ENCODE measurements at places on chromosomes 1 and 21.
A peak's percentile ranks its signal among the peaks of the same experiment; 100 is the strongest.

GRCh38 chr1:230517326-230517725 lies 91.2 kb upstream of the PGBD5 start:
- DNase-seq = no peak

GRCh38 chr21:41482301-41482700 lies 25.7 kb downstream of the TMPRSS2 start:
- peak; percentile 21 for DNase-seq

- DNase-seq = no peak
These were observed 5.1 kb downstream of the PDE9A start for GRCh38 chr21:42658320-42659105.

- DNase-seq = no peak
These were observed 67.9 kb upstream of the ARID1A start for GRCh38 chr1:26627954-26628353.

DNA sequence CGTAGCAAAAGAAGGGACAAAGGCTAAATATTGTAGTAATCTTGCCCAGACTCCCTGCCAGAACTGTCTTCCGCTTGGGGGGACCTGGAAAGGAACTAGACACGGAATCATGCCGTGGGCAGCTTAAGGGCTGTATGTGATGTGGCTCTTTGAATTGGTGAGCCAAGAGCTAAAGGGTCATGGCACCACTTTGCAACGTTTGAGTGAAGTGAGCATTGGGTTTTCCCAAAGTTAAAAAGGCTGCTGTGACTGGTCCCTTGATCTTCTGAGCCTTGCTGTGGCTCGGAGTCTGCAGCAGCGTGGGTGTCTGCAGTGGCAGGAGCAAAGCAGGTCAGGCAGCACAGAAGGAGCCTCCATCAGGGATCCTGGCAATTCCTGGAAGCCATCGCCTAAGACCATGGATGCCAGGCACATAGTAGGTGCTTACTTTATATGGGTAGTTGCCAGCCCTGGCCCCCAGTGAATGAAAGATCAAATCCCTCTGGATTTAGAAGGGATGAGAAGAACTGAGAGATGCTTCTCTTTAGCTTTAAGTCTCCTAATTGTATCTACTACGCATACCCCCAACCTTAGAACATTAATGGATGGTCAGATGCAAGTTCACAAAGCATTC lies 1.8 kb downstream of the SMYD2 start:
- DNase-seq = no peak

GRCh38 chr1:82795508-82796149 lies 994.9 kb downstream of the ADGRL2 start:
- DNase-seq = no peak

- no peak for DNase-seq
These were observed 84.1 kb upstream of the LBR start for GRCh38 chr1:225511828-225512381.

DNA sequence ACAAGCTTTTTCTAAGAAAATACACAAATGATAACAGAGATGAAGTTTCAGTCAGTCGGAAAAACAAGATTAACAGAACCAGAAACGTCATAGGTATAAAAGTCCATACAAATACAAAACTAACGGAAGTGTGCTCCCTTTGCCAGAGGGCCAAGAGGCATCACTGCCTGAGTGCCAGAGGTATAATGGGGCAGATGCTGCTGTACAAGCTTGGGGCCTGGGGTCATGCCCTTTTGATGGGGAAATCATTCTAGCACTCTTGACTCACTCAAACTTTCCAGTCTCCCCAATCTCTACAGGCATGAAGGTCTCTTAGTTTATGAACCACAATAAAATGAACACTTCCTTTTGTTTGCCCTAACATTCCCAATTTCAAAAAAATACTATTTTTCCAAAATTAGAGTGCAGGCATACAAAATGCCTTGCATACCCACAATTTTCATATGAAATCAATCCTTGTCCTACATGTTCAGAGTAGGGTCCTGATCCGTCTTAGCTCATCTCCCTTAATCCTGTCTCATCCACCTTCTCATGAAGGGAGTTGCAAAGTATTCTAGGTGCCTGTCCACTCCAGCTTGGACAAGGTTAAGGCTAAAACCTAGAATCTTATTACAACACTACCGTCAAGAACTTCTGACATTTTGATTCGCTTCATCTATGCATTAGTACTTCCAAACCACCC lies 1.5 kb downstream of the RPL22 start:
- DNase-seq = peak; percentile 24

GRCh38 chr21:19197950-19198349 lies 794.4 kb upstream of the TMPRSS15 start:
- no peak for DNase-seq

- DNase-seq = no peak
These were observed 8.3 kb upstream of the SH2D5 start for GRCh38 chr1:20740781-20741180.

- peak; percentile 76 for DNase-seq
These were observed 43.9 kb downstream of the NAV1 start for GRCh38 chr1:201582705-201583442.

GRCh38 chr1:161936786-161937185 lies 86.9 kb downstream of the OLFML2B start:
- DNase-seq = no peak

- peak; percentile 98 for DNase-seq
These were observed 24.5 kb downstream of the ELF3 start for GRCh38 chr1:202034683-202035462.

- DNase-seq = no peak
These were observed 37.0 kb downstream of the MIA3 start for GRCh38 chr1:222654849-222655248.

- no peak for DNase-seq
These were observed 35.6 kb downstream of the NTPCR start for GRCh38 chr1:232985882-232986526.

Measured in adipocyte (in vitro differentiated cells).